ENCODE measurements at places on chromosomes 12 and 14. TPM values are rescaled to one million over a fixed set of nuclear protein-coding genes. Genes with fewer than 3 reads are reported as not detected.

TAS2R19 gene
- total RNA-seq = 9.8 TPM

TC2N gene
- total RNA-seq = under 0.01 TPM

CIDEB gene
- 2.7 TPM for total RNA-seq

AKAP3 gene
- total RNA-seq = 0.72 TPM

RNF212B gene
- total RNA-seq = not detected

C14orf39 gene
- not detected for total RNA-seq

USP5 gene
- total RNA-seq = 83.1 TPM

PELI2 gene
- 14.1 TPM for total RNA-seq

GALNT16 gene
- total RNA-seq = 0.07 TPM

IAPP gene
- total RNA-seq = not detected

REP15 gene
- 6.6 TPM for total RNA-seq

GPX2 gene
- not detected for total RNA-seq

TIGAR gene
- total RNA-seq = 30.5 TPM

PIK3C2G gene
- total RNA-seq = not detected

AJUBA gene
- total RNA-seq = 52.0 TPM

KCNMB4 gene
- 1.9 TPM for total RNA-seq

KRT86 gene
- not detected for total RNA-seq

SOAT2 gene
- not detected for total RNA-seq

CAPZA3 gene
- total RNA-seq = not detected

KRT6B gene
- not detected for total RNA-seq

ADAM20 gene
- 1.2 TPM for total RNA-seq

TEX22 gene
- total RNA-seq = 0.14 TPM

POTEM gene
- total RNA-seq = not detected

PRPH gene
- total RNA-seq = 0.14 TPM

KRT71 gene
- total RNA-seq = not detected

C12orf60 gene
- 1.6 TPM for total RNA-seq

MFAP5 gene
- total RNA-seq = not detected

TAS2R9 gene
- 0.13 TPM for total RNA-seq

HOXC11 gene
- not detected for total RNA-seq

KLRK1 gene
- not detected for total RNA-seq

DPPA3 gene
- not detected for total RNA-seq

C12orf50 gene
- not detected for total RNA-seq

RAD51B gene
- 26.6 TPM for total RNA-seq

LTBR gene
- 81.8 TPM for total RNA-seq

Data from thoracic aorta endothelial cell (primary cell).